Stimulated activated CD4-positive, alpha-beta T cell treated with anti-CD3 and anti-CD28 coated beads, Interleukin-4, amount 100 ng/mL, for 48 hours (primary cell): ENCODE measurements at places on chromosomes 13 and 19.

- no peak for DNase-seq
Observed at GRCh38 chr13:113550453-113550852, 34.1 kb upstream of the TFDP1 start.

- no peak for DNase-seq
Observed at GRCh38 chr19:961866-962620, 22.1 kb upstream of the WDR18 start.

DNA sequence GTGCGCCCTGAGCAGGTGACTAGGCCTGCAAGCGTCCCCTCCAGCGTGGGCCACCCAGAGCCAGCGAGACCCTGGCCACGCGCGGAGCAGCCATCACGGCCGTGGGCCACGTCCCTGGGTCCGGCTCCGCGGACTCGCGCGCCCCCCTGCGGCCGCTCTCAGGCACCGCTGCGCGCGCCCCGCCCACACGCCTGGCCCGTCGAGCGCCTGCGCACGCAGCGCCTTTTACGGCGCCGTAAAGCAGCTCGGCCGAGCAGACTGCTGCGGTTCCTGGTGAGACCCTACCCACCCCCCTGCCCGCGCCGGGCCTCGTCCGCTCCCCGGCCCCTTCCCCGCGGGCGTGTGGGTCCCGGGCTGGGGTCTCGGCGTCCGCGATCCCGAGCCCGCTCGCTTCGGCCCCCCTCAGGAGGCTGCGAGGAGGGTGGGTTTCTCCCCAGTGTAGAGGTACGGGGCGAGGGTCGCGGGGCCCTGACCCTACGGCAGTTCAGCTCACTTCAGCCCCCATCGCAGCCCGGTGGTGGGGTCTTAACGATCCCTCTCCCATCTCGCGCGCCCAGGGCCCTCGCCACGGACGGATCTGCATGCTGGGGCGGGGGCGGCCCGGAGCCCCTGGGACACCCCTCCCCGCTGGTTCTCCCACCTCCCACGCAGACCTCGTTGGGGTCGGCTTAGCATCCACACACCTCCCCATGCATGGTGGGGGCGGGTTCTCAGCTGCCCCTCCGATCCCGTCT is at the start of gene TRAPPC5:
Gene TRAPPC5 (plus strand): TSS at position 228 of the 734 bp plus-strand sequence. CDS start 1,421 bp downstream, outside the sequence.
- peak; percentile 79 for DNase-seq

GRCh38 chr13:84812078-84812477 is 929.8 kb upstream of the SLITRK1 start:
- no peak for DNase-seq

- DNase-seq, result no peak
Observed at GRCh38 chr19:33426621-33427361, 53.3 kb downstream of the CEBPG start.

GRCh38 chr19:3073159-3073563 is 10.9 kb upstream of the TLE5 start:
- DNase-seq, result no peak
